Fibroblast of the aortic adventitia (primary cell): ENCODE measurements at places on chromosomes 16 and 17.

- no peak for DNase-seq
Measured at GRCh38 chr17:36690190-36690589, 88.8 kb downstream of the MRM1 start.

GRCh38 chr17:82064433-82065192, 991 bp downstream of the DUS1L start:
- no peak for DNase-seq

DNA sequence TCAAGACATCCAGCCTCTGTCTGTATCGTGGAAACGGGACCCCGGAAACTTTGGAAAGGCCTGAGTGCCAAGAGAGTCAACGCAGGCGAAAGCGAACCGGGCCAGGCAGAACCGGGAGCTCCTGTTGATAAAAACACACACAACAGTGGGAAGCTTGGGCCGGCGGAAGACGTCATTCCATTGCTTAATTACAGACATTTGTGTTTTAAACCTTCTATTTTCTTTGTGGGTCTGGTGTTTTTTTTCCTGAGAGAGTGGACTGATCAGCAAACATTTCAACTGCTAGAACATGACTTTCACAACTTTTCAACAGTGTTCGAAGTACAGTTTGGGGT, 878 bp upstream of the RNF157 start:
- DNase-seq = no peak

GRCh38 chr16:11159282-11159681, 96.7 kb downstream of the SOCS1 start:
- no peak for DNase-seq

GRCh38 chr17:36899250-36900159, 37.8 kb upstream of the LHX1 start:
- DNase-seq = no peak

DNA sequence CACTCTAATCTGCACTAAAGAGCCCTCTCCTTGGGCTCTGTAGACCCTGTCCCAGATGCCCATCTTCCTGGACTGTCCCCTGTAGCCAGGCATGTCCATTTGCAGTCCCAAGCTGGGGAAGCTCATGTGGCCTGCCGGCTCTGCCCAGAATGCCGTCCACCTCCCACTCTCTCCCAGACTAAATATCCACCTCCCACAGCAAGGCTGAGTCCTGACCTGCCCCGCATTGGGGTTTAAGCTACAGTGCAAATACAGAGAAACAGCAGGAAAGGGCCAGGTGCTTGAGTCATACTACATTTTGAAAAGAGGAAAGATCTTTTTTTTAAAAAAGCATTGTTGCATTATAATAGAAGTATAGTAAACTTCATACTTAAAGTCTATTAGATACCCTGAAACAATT, 3.0 kb downstream of the ST6GALNAC2 start:
- DNase-seq = no peak

GRCh38 chr17:15920758-15921239, 24.1 kb upstream of the ADORA2B start:
- peak; percentile 98 for DNase-seq

GRCh38 chr16:24713379-24713778, 16.1 kb upstream of the TNRC6A start:
- DNase-seq = no peak

DNA sequence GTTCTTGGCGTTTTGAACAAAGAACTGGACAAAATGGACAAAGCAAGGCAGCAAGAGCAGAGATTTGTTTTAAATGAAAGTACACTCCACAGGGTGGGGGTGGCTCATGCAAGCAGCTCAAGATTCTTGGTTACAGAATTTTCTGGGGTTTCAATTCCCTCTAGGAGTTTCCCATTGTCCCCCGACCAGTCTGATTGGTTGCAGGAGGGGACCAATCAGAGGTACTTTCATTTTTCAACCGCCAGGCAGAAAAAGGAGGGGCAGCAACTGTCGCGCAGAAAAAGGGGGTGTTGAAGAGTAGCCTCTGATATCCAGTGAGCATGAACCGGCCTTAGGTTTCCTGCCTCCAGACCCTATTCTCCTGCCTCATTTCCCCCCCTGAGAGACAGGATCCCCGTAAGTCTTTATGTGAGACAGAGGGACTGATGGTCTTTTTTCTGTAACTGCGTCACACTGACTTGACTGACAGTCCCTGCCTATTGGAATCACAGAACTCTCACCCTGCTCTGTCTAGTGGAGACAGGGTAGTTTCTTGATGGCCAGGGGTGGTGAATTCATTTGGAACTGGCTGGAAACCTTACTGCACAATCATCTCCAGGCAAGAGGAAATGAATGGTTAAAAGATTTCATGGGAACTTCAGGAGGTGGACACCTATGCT, 59.4 kb upstream of the ALOX12 start:
- DNase-seq = no peak

DNA sequence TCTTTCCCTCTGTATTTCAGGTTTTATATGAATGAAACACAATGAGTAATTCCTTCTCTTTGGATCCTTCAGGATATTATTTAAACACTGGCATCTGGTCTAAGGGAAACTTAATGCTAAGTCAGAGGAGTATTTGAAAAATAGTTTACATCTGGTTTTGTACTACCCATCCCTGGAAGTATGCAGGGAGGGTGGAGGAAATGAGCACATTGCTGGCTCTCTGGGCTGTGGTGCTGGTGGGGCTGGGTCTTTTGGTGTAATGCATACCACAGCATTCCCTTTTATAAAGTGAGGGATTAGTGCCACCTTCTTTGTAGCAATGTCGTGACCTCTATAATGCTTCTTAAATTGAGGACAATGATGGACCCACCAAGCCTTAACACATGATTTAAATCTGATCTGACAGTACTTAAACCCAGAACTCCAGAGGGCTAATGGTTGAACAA, 105.5 kb upstream of the AXIN2 start:
- DNase-seq = peak; percentile 15

GRCh38 chr17:73316919-73317505, 5.2 kb upstream of the CDC42EP4 start:
- peak; percentile 71 for DNase-seq

DNA sequence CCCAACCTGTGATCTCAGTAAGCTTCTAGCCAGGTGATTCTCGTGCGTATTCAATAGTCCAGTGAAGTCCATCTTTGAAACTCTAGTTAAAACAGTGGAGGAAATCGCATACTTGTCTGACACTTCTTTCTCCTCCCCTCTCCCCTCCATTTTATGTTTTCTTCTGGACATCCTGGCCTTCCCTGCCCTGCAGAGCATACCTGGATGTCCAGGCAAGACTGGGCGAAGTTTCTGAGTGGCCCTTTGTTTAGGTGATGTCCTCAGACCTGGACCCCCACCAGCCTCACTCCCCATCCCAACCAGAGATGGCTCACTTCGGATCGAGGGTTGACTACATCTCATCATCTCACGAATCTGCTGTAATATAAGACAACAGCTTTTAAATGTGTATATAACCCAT, 65.7 kb downstream of the CCDC182 start:
- DNase-seq = no peak

- peak; percentile 69 for DNase-seq
Measured at GRCh38 chr16:68093816-68094613, 8.8 kb downstream of the NFATC3 start.

GRCh38 chr16:54097774-54098173, 188.8 kb downstream of the IRX3 start:
- no peak for DNase-seq

DNA sequence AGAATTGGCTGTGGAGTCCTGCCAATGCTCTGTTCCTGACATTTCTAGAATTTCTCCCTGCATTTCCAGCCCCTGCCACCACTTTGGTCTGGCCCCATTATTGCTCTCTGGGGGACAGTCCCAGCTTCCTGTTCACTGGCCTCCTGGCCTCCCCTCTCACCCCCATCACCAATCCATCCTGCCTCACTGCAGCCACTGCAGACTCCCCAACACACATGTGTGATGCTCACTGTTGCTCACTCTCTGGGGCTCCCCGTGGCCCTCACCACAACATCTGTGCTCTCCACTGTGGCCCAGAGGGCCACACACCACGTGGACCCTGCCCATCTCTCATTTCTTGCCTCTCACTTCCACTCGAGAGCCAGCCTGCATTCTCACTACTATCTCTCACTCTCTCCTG, 64.6 kb downstream of the SREBF1 start:
- DNase-seq = no peak

- DNase-seq = peak; percentile 82
Measured at GRCh38 chr17:42681976-42682721, at the start of gene CNTNAP1. Gene CNTNAP1 (plus strand): TSS chr17:42682531. CDS start chr17:42682830, 299 bp downstream.

GRCh38 chr16:54173490-54173889, 113.1 kb downstream of the IRX3 start:
- no peak for DNase-seq

- DNase-seq = no peak
Measured at GRCh38 chr16:50099957-50100648, 34.3 kb downstream of the HEATR3 start.

DNA sequence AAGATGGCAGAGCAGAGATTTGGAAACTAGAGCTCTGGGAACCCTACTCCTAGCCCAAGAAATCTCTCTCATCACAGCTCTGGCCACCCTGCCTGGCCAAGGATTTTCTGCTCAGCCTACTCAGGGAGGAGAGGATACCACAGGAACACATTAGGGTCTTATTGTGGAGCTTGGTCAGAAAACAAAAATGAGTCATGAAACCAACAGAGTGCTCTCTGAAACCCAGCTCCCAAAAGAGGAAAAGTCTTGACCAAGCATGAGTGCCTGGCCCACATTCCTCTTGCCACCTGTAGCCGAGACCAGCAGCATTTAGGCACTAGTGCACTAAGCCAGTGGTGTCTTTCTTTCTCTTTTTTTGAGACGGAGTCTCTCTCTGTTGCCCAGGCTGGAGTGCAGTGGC, 18.1 kb downstream of the SLC13A5 start:
- no peak for DNase-seq

DNA sequence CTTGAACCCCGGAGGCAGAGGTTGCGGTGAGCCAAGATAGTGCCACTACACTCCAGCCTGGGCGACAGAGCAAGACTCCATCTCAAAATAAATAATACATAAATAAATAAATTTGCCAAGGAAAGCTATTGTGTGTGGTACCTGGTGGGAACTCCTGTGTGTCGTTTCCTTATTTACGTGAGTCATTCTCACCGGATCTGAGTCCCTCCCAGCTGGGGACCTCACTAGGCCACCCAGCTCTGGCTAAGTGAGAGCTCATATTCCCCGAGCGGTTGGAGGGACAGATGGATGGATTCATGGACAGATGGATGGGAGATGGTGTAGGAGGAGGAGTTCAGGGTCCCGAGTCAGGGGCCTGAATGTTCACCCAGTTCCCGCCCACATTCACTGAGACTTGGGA, 22.9 kb upstream of the C1QL1 start:
- no peak for DNase-seq

- no peak for DNase-seq
Measured at GRCh38 chr16:2881783-2882649, 999 bp upstream of the FLYWCH2 start.

DNA sequence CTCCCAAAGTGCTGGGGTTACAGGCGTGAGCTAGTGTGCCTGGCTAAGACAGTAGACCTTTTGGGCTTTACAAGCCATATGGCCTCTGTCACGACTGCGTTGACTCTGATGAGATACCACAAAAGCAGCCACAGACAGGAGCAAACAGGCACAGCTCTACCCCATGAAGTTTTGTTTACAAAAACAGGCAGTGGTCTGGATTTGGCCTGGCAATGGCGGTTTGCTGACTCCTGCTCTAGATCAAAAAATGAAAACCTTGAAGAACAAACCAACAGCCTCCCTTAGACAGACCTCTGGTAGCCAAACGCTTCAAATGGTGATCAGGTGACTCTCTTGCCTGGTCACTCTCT, 20.7 kb downstream of the SLC43A2 start:
- DNase-seq = no peak

DNA sequence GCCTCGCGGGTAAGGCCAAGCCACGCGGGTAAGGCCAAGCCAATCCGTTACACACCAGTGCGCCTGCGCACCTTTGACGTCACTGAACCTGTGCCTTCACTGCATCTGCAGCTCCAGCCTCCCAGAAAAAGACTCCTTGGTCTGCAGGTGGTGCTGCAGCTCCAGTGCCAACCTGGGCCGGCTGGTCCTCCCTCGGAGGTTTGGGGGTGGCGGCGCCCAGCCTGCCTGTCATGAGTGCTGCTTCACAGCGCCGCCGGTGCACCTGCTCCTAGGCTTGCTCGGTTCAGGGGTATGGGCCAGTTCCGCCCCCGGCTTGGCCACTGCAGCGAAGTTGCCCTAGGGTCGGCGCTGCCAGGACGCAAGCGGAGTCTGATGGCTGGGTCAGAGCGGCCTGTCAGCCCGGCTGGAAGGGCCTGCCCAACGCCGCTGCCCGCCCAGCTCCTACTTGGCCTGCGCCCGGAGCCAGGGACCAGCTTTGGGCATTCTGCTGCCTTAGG, 146.6 kb downstream of the USP22 start:
- DNase-seq = peak; percentile 23

- no peak for DNase-seq
Measured at GRCh38 chr17:17200311-17200710, 5.8 kb downstream of the PLD6 start.

DNA sequence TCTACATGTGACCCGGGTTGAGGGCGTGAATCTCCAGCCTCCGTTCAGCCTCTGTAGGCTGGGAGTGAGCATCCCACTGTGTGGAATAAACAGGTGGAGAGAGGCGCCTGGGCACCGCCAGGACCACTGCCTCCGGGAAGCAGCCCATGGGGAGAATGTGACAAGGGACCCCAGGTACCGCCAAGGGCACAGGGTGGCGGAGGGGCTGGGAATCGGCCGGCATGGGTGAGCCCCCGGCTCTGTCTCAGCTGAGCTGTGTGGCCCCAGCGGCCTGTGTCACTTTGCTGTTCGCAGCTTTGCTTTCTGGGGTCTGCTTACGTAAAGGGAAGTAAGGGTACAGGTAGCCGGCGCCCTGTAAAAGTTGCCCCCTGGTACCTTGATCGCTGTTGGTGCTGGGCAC, 11.5 kb downstream of the GSE1 start:
- DNase-seq = no peak

GRCh38 chr16:4330277-4330874, 14.5 kb downstream of the GLIS2 start:
- DNase-seq = peak; percentile 71
